ENCODE measurements at places on chromosomes 11 and 22.

DNA sequence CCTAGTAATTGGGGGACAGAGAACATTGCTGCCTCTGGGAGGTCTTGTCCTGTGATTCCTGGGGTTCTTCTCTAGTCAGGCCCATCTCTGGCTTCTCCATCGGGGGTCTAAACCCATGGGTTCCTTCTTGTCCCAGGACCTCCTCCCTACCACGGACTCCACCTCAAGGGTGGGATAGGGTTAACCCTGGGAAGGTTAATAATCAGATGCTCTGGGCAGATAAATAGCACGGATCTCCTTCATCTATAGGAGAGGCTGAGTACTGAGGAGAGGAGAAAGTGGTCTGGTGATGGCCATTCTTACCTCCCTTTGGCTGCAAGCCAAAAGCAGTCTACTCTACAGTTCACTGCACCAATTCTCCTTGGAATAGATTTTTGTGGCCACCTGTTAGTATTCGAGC, 10.5 kb downstream of the HEPHL1 start:
- DNase-seq = no peak

DNA sequence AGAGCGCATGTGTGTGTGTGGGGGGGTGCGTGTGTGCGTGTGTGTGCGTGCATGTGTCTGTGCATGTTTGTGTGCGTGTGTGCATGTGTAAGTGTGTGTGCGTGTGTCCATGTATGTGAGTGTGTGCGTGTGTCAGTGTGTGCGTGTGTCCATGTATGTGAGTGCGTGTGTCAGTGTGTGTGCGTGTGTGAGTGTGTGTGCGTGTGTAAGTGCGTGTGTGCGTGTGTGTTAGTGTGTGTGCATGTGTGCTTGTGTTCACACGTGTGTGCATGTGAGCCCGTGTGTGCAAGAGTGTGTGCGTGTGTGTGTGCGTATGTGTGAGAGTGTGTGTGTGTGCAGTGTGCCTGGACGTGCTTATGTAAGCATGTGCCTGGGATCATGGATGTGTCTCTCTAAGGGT, 14.7 kb upstream of the APOL6 start:
- DNase-seq = no peak

DNA sequence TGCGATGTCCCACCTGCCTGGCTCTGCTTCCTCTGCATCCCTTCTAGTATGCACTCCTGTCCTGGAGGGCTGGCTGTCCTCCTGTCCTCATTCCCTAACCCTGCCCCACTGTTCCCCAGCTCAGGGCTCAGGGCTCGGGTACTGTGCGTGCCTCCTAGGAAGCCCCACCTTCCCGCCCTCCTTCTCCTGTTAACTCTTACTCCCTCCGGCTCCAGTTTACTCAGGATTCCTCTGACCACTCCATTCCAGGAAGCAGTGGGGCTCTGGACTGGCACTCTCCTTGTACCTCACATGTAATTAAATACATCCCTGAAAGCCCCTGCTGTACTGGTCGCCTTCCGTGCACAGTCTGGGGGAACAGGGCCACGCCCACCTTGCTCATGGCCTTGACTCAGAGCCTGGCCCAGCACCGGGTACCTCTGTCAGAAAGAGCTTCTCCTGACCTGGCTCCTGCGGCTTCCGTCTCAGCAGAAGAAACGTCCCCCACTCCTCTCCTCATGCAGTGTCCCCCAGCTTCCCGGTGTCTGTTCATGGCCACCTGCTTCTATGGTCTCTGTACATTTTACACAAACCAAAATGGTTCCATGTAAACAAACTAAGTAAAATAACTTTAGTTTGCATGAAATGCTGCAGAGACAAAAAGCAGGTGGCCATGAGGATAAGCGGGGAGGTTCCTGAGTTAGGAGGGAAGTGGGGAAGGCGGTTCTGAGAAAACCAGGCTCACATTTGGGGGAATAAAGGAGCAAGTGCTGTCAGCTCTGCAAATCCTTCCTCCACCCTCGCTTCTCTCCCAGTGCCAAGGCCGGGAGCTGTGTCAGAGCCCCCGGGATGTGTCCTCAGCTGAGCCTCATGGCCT, 445.9 kb downstream of the BRD1 start:
- DNase-seq = no peak

GRCh38 chr11:3203221-3204043, 15.2 kb downstream of the MRGPRG start:
- DNase-seq = no peak

DNA sequence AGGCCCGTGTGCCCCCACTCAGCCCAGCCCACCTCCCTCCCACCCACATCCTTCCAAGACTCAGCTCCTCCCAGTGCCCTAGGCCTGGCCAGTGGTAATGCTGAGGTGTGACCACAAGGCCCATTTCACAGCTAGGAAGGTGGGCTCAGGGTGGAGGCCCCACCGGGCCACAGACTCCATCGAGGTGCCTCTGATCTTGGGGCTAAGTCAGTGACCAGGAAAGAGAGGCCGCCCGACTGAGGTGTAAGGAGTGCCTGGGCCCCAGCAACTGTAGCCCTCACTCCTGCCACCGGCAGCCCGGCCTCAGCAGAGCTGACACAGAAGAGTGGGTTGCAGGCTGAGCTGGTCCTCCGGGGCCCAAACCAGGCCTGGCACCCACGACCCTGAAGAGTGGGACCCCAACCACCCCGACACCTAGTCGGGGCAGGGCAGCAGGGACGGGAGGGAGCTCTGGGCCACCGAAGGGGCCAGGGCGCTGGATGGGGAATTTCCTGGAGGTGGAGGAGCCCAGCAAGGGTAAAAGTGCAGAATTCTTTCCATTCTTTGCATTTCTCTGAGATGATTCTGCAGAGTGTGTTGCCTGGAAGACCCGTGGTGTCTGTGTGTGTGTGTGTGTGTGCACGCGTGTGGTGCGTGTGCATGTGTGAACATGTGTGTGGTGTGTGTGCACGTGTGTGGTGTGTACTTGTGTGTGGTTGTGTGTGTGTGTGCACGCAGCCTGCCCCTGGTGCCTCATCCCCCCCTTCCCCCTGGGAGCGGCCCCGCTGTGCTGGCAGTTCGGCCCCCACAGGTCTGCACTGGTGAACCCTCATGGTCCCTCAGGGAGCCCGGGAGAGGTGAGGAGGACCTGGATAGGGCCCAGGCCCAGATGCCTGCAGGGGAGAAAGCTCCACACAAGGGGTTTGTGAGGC, 8.3 kb upstream of the PIM3 start:
- peak; percentile 84 for DNase-seq

DNA sequence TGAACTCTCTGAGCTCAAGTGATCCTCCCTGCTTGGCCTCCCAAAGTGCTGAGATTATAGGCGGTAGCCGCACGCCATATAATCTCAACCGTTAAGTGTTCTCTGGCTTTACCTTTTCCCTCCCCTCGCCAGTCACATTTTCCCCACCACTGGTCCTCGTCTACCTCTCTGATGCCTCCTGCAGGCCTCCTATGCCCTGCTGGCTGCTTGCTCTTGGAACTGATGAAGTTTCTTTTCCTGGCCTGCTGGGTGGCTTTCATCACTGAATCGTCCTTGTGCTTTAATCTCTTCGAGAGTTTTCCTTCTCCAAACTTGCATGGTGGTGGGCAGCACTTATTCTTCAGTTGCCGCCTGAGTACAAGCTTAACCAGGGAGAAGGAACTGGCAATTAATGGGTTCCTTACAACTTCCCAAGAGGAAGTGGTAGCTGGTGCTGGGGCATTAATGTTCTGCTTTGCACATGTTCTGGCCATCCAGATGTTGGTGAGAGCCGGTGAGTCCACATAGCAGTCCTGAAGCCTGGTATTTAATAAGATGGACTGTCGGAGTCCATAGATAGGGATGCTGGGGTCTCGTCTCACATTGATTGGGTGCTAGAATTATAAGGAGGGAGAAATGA, 1.3 kb downstream of the C22orf31 start:
- no peak for DNase-seq

- no peak for DNase-seq
These were observed 34.6 kb downstream of the APOL5 start for GRCh38 chr22:35752006-35752862.

DNA sequence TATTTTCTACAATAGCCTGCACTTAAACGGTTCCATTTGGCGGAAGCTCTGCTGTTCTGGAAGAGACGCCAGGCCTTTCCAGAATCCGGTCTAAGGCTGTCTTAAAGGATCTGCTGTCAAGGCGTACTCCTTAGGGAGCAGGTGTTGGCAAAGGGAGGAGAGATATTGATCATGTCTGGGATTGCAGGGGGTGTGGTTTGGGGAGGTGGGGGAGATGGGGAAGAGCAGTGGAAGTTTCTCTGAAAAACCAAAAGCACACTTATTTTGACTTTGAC, 22.5 kb upstream of the WNT11 start:
- no peak for DNase-seq

DNA sequence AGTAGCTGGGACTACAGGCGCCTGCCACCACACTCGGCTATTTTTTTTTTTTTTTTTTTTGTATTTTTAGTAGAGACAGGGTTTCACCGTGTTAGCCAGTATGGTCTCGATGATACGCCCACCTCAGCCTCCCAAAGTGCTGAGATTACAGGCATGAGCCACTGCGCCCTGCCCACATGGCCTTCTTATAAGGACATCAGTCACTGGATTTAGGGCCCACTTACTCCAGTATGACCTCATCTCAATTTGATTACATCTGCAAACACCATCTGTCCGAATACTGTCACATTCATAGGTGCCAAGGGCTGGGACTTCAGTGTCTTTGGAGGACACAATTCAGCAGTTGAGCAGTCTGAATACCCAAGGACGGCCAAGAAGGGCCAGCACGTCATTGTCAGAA, 8.2 kb upstream of the PRR5 start:
- DNase-seq = no peak

GRCh38 chr11:7533199-7534041, 19.6 kb downstream of the PPFIBP2 start:
- DNase-seq = no peak

DNA sequence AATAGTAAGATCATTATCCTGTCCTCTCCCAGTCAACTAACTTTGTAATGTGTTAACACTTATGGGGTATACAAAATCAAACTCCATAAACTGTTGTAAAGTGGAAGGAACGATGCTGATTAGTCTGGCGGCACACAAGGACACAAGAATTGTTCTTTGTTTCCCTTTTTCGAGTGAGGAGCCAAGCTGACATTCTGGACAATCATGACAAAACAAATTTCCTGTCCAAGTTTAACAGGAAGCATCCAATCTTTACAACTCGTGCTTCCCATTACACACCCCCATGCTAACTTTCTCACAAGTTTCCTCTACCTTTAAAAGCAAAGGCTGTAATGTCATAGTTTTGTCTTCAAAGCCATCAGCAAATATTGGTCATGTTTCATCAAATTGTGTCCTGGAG, 20.4 kb upstream of the LDLRAD3 start:
- DNase-seq = no peak

DNA sequence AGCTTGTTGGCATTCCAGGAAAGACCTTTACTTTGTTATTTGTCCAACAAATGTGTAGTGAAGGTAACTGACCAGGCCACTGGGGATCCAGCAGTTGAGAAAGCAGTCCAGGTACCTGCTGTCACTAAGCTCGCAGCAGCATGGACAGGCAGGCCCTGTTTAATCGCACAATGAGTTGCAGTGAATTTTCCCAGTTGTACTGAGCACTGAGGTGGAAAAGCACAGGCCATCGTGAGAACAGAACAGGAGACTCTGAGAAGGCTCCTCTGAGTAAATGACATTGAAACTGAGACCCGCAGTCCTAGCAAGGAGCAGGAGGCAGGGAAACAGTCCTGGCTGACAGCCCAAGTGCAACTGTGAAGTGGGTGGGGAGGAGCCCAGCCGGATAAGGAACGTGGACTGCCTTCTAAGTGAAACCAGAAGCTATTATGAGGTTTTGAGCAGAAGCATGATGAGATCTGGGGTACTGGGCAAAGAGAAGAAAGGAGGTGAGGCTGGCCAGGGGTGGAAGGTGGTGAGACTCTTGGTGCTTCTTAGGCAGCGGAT, 39.8 kb upstream of the CDON start:
- DNase-seq = peak; percentile 57

DNA sequence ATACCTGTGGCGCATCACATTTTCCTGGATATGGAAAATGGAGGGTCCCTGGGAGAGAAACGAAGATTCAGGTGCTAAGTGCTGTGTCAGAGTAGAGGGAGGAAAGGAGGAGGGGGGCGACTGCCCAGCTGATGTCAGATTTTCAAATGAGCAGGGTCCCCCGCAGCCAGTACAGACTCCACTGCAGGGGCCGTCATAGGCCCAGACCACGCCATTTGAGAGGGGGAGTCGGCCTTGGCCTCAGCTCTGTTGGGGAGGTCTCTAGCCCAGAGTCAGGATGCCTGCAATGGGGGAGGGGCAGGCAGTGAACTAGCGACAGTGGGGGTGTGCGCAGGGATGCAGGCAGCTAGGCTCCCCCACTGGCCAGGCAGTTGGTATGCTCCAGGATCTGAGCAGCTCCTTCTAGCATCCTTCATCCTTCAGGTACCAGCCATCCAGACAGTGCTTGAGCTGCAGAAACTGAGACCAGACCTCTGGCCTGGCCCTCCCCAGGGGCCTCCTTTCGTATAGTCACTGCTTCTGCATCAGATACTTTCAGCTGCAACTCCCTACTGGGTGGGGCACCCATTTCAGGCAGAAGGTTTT, at the start of the genes BSCL2 and GNG3:
BSCL2 (minus strand) TSS at position 148 of the 585 bp plus-strand sequence. CDS start 229 bp downstream, outside the sequence.
GNG3 (plus strand) TSS at position 400 of the 585 bp plus-strand sequence. CDS start 620 bp downstream, outside the sequence.
- DNase-seq = no peak

GRCh38 chr11:70886676-70887541, 365.5 kb downstream of the SHANK2 start:
- DNase-seq = no peak

- peak; percentile 76 for DNase-seq
These were observed at the start of gene TRIM22 for GRCh38 chr11:5689551-5689983. TSS of gene TRIM22 (plus strand) at chr11:5689790. CDS start at chr11:5696233, 6,443 bp downstream.

GRCh38 chr22:23091760-23092159, 21.4 kb downstream of the GNAZ start:
- DNase-seq = no peak

DNA sequence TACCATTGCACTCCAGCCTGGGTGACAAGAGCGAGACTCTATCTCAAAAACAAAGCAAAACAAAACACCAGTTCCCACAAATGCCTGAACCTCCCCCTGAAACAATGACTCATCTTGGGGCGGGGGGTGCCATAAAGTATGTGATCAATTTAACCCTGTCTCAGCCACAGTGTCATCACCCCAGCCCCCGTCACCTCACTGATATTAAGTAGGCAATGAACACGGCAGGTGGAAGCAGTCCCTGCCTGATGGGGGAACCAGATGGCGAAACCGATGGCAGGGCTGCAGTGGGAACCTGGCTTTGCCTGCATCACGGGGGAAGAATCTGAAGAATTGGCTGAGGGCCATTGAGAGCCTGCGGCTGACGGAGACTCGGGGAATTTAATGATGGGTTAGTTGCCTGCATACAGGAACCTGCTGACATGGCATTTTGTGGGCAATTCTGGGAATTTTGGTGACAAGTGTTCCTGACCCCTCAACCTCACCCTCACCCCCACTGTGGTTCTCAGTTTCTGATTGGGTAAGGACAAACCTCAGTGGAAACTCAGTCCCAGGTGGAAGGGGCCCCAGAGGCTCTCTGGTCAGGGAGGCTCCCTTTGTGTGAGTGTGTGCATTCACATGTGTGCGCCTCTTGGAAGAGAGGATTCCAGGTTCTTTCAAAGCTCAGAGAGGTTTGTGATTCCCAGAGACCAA, 39.1 kb upstream of the SHISAL1 start:
- DNase-seq = peak; percentile 93

GRCh38 chr22:39368461-39368911, 18.7 kb downstream of the SYNGR1 start:
- DNase-seq = no peak

- no peak for DNase-seq
These were observed 942.8 kb upstream of the TENM4 start for GRCh38 chr11:80383655-80384054.

- DNase-seq = no peak
These were observed 639.7 kb downstream of the TBC1D22A start for GRCh38 chr22:47401976-47402770.

- DNase-seq = no peak
These were observed 223.7 kb upstream of the TBCEL start for GRCh38 chr11:120800206-120800605.

- DNase-seq = no peak
These were observed 817 bp downstream of the PANX3 start for GRCh38 chr11:124612045-124612444.

GRCh38 chr11:123057661-123058305, 4.2 kb downstream of the HSPA8 start:
- no peak for DNase-seq

Data from astrocyte (in vitro differentiated cells and primary cell).